Activated CD4-positive, alpha-beta memory T cell treated with anti-CD3 and anti-CD28 coated beads, Interleukin-2, amount 10 ng/mL, durations not matched to agents 7 days and 5 days (primary cell): ENCODE measurements at places on chromosomes 4 and X. TPM values are rescaled to one million over a fixed set of nuclear protein-coding genes. Genes with fewer than 3 reads are reported as not detected.

DNA sequence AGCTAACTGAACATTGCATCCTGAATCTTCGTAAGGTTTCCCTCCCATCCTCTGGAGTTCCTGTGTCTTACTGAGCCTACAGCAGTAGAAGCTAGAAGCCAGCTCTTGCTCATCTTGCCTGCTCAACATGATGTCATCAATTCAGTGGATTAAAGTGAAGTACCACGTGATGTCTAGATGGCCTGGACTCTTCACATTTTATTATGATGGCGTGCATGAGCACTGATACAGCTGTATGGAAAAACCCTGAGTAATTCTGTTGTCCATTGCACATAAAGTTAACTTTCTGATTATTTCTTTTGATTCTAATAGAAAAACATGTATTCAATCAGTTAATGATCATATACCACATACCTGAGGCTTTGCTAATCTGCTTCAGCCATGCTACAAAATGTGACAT, 2387.7 kb upstream of the TENM3 start:
- no peak for DNase-seq

DNA sequence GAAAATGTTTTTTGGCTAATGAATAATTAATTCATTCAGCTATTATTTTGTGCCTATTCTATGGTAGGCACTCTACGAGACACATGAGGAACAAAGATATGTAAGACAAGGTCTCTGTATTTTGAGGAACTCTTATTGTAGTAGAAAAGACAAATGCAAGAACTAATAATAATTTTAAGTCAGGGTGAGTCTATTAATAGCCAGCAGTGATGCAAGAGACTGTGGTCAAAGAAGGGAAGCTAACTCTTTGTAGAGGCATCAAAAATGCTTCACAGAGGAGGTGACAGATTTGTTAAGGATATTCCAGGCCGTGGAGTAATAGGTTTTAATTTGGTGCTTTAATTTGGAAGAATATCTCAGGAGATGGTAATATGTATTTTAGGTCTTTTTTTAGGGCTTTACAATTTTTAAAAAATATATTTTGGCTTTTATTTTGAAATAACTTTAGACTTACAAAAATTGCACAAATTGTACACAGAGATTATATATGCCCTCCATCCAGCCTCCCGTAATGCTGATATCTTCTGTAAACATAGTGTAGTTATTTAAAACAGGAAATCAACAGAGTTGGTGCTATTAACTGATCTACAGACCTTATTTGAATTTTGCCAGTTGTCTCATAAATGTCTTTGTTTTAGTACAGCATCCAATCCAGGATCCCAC, 48.1 kb downstream of the DCLK2 start:
- no peak for DNase-seq

DNA sequence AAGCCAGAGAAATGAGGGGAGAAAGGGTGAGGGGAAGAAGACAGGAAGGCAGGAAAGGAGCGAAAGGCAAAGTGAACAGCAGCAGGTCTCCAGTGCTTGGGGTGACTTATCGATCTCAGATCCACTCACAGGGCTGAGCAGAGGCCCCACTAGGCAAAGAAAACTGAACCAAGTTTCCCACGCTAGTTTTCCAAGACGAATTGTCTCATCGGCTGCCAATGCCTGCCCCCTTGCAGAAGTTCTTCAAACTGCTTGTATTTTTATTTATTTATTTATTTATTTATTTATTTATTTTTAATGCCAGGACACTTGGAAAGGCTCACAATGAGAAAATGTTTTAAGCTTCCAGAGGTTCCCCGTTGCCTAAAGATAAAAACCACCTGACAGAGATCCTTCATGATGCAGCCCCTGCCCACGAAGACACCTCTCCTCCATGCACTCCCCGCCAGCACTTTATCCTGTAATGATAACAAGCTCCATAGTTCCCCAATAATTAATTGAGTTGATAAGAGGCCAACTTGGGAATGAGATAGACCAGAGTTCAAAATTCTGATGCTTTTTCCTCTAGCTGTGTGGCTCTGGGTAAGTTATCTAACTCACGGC, 43.2 kb downstream of the QDPR start:
- DNase-seq = no peak

- no peak for DNase-seq
These were observed at the start of gene TMEM150C for GRCh38 chr4:82561786-82562563. Gene TMEM150C (minus strand): TSS chr4:82561988. CDS start chr4:82504657, 57,331 bp downstream.

DNA sequence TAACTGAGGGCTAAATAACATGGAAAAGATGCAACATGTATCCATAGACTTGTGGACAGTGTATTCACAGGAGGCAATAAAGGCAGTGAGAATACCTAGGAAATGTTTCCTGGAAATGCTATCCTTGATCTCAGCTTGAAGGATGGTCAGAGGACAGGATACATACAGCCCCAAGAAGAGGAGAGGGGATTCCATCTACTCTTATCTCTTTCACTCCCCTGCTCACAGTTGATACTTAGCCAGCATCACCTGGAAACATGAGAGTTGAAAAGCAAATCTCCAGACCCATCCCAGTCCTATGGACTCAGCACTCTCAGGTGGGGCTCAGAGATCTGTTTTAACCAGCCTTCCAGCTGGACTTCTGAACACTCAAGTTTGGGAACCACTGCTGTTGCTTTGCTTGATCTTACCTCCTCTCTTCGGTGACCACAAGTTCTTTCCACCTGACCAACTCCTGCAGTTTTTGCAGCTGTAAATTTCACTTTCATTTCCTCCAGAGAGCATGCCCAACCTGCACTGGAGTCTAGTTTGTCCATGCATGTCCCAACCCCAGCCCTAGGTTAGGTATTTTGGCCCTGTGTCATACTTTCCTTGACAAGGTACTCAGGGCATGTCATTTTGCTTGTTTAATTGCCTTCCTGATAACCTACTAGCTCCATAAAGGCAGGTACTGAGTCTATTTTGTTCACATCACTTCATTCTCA, 10.4 kb downstream of the RELL1 start:
- DNase-seq = peak; percentile 43

DNA sequence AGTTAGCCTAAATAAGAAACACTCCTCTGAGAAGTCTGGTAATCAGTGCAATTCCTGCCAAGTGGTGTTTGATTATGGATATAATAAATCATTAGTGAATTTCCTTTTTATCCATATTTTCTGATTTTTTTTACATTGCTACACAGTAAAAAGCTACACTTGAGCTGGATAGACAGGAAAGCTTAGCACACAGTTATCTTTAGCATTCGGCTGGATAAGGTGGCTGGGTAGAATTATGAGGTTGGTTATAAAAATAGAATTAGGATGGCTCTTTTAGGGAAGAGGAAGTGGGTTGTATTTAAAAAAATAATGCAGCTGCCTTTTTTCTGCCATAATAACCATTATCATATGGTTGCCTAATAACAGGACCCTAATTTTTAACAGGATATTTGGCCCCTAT, 460.6 kb downstream of the NAF1 start:
- no peak for DNase-seq

GRCh38 chr4:143212566-143212965, 27.8 kb downstream of the USP38 start:
- DNase-seq = no peak

DNA sequence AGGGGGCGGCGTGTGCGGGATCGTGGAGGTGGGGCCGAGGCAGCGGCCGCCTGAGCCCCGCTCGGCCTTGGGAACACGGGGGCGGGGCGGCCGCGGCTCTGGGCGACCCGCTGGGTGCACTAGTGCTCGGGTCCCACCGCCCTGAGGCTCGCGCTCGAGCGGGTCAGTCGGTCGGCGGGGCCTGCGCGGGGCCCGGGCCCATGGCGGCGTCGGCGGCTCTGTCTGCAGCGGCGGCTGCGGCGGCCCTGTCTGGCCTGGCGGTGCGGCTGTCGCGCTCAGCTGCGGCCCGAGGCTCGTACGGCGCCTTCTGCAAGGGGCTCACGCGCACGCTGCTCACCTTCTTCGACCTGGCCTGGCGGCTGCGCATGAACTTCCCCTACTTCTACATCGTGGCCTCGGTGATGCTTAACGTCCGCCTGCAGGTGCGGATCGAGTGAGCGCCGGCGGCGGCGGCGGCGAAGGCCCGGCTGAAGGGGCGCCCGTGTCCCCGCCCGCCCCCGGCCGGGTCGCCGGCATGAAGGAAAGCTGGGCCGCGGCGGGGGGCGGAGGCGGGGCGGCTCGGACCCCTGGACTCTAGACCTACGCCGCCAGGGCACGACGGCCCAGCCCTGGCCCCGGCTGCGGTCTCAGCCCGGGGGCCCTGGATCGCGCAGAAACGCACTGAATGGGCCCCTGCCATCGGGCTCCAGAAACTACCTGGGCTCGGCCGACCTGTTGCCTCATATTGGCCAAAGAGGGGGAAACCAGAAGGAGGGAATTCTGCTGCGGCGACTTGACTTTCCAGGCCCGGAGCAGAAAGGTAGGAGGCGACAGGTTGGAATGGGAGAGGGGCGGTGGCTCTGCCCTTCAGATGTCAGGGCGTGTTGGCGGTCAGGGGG, at the start of gene SMIM10L2A:
Gene SMIM10L2A (plus strand): TSS at position 13 of the 878 bp plus-strand sequence. CDS start 188 bp downstream, at position 201.
- no peak for DNase-seq

DNA sequence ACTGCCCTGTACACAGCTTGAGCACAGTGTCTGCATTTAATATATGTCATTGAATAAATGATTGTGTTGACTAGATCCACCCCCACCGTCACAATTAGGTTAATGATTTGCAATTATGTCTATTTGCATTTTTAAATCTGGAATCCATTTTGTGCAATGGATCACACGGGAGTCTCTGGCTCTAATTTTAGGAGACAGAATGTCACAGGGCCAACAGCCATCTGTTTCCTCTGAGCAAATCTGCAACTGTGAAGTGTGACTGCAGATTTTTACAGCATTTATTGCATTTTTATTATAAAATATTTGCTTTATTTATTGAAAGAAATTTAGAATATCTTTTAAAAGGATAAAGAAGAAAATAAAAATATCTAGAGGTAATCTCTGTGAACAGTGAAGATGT, 316.8 kb downstream of the HS3ST1 start:
- DNase-seq = no peak

GRCh38 chrX:142483965-142484364, 278.9 kb upstream of the MAGEC2 start:
- DNase-seq = no peak

DNA sequence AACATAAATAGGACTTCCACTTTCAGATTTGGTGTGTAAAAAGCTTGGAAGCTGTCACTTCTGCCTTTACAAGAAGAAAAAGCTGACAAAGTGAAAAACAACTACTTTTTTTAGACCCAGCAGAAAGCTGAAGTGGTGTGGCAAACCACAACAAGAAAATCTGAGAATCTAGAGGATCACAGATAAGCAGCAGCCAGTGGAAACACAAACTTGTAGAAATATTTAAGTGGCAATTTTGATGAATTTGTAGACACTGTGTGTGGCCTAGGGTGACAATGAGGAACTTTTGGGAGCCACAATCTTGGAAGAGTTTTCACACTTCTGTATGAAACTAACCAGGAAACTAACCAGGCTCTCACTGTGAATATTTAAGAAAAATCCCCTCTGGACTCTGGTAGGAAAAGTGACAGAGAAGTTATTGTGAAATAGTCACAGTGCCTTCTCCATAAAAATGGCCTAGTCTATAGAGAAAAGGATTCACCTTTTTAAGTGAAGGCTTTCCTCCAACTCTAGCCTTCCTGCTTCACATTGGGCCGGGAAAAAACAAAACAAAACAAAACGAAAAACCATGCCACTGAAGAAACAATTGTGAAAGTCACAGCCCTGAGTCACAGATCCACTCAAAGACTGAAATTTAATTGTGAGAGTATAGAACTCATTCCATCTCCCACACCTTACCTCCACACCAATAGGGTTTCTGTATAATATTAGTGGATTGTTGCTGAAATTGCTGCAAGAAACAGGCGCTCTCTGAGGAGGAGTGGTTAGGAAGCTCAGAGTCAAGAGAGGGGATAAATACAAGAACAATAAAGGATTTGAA, 26.7 kb upstream of the GUCY1A1 start:
- no peak for DNase-seq

- DNase-seq = no peak
These were observed 60.4 kb upstream of the TAF9B start for GRCh38 chrX:78199851-78200250.

- DNase-seq = no peak
These were observed 660 bp upstream of the HSPA4L start for GRCh38 chr4:127781300-127782024.

GRCh38 chrX:143754183-143754582, 33.6 kb upstream of the SPANXN2 start:
- DNase-seq = no peak

DNA sequence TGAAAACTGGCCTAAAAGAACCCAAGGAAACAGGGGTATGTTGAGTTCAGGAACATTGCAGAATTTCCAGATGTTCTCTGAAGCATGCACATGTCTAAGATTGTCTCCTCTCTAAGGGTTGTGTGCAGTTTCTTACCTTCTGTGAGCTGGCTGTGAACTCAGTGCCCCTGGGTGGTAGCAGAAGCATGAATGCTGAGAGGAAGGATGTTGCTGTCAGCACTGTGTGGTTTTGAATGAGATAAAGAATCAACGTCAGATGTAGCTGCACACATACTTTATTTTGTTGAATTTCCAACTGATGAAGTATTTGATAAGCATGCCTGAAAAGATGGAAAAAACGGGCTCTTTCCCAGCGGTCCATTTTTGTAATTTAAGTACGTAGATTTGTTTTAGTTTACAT, 23.8 kb upstream of the CD38 start:
- peak; percentile 73 for DNase-seq

GRCh38 chrX:104098151-104098808, 14.0 kb upstream of the ZCCHC18 start:
- DNase-seq = peak; percentile 36

DNA sequence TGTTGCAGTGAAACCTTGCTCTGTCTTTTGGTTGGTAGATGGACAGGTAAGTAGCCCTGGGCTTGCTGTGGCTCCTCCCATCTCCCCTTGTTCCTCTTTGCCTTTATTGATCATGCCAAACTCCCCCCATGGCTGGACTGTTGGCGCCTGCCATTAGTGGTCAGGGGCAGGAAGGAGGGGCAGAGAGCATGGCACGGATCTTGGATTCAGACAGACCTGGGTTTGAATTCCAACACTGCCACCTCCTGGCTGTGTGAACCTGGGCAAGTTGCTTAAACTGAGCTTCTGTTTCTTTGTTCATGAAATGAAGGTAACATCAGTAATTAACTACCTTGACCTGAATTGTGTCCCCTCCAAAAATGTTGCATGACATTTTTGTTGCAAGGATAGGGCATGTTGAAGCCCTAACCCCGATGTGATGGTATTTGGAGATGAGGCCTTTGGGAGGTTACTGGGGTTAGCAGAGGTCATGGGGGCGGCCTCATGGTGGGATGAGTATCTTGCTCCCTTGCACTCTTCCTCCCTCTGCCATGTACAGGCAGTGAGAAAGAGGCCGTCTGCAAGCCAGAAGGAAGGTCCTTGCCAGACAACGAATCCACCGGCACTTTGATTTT, 6.0 kb downstream of the SLC2A9 start:
- DNase-seq = peak; percentile 61

GRCh38 chrX:118751950-118752783, 24.8 kb downstream of the IL13RA1 start:
- DNase-seq = no peak

GRCh38 chr4:2451036-2451520, 17.8 kb upstream of the RNF4 start:
- DNase-seq = no peak

- DNase-seq = no peak
These were observed 7.5 kb upstream of the HAUS7 start for GRCh38 chrX:153477901-153478300.

ATP1B4 gene
- not detected for total RNA-seq

GNRHR gene
- not detected for total RNA-seq

BEX2 gene
- 8.1 TPM for total RNA-seq

CD38 gene
- total RNA-seq = 128 TPM
